Testis (tissue), 5 donors: ENCODE measurements at places on chromosomes 12 and 14.

GRCh38 chr12:81077329-81077685 is 572 bp upstream of the ACSS3 start:
- peak; percentile 60 for DNase-seq

GRCh38 chr14:75803765-75804164 is 142.7 kb downstream of the TTLL5 start:
- peak; percentile 40 for DNase-seq

DNA sequence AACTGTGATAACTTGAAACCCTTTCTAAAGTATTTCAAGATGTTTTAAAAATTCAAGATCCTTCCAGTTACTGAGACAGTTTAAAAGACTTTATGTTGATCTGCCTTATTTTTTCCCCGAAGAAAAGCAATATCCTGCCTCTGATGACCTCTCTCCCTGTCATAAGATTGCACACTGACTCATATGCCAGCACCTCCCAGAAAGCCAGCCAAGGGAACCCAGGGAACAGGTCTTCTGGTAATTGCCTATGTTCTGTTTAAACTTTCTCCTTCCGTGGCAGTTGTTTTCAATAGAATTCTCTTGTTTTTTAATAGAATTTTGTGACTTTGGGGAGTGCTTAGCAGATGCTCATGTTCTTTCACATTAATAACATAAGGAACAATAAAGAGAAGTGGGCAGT is 300.2 kb upstream of the PRKD1 start:
- no peak for DNase-seq

- DNase-seq, result peak; percentile 83
Observed at GRCh38 chr14:93035917-93036651, 79.6 kb downstream of the ITPK1 start.

GRCh38 chr12:42407306-42407705 is 81.3 kb downstream of the PPHLN1 start:
- no peak for DNase-seq

DNA sequence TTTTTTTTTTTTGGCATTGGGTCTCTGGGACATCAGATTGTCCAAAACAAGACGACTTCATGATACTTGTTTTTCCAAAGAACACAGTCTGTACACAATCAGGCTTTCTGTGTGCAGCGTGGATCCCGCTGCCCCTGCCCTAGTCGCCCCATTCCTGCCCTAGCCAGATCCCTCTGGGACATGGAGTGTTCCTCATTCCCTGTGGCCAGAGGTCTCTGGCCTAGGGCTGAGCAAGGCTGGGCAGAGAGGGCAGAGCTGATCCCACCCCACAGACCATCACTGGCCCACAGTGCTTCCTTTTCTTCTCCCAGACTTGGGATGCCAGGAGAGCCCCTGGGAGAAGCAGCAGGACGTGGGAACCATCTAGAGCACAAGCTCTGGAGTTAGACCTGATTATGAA is 20.9 kb upstream of the EIF2B2 start:
- peak; percentile 7 for DNase-seq

DNA sequence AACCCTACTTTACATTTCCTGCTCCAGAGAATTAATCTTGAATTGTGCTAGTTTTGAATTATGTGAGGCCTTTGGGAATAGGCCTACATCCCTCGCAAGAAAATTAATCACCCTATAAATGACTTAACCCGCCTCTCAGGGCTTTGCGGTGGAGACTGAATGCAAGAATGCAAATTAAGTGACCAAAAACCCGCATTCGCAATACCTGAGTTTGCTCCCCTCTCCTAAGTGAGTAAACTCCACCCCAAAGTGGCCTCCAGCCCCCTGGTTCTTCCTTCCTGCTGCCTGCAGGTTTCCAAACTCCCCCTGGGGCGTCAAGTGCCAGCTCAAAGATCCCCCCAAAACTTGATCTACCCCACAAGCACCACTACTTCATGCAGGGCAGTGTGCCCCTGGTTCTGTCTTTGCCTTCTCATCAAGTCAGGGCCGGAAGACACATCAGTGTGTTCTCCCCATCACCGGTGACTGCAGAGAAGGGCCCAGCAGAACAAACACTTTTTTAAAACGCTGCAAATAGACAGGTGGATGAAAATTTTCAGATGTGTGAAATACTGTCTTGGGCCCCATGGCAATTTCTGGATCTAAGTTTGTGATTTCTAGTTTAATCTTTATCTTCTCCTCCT is 644.7 kb downstream of the VRK1 start:
- DNase-seq, result no peak

DNA sequence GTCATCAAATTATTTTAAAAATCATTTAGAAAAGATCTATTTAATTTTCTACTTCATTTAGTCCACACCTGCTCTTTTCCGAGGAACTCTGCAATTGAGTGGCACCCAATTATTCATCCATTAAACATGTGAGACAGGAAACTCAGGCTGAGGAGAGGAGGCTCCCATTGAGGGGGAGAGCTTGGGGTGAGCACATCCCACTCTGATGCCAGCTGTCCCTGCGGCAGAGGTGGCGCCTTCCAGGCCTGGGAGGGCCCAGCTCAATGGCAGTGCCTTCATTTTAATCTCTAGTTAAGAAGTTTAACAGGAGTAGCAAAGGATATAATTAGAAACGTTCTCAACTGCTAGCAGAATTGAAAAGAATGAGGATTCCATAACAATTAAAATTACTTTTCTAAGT is 92.0 kb downstream of the ITPR2 start:
- peak; percentile 30 for DNase-seq

GRCh38 chr12:62606654-62607053 is 140.0 kb downstream of the MON2 start:
- DNase-seq, result no peak

GRCh38 chr14:32211068-32211404 is 8.0 kb upstream of the RNU6-8 start:
- DNase-seq, result no peak

DNA sequence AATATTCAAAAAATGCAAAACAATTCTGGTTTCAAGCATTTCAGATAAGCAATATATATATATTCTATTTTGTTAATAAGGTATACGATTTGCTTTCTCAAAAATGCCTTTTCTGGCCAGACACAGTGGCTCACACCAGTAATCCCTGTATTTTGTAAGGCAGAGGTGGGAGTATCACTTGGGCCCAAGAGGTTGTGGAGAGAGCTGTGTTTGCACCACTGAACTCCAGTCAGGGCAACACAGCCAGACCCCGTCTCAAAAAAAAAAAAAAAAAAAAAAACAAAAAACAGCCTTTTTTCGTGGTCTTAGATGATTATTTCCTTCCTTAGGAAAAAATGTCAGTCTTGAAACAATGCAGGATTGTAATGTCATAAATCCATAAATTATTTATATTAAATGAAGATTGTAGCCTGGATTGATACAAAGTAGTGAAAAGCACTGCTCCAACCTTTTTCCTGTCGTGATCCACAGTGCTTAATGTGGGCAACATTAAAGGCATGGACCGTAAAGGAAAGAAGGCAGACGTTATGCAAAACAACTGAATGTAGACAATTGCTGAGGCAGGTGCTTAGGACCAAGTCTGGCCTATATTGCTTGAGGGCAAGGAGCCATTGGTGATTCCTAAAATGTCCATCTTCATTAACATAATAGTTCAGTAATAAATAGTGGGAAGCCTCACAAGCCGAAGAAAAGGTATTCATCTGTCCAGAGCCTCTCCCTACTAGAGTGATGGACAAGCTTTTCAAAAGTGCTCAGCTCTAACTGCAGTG is 36.8 kb downstream of the RAD52 start:
- no peak for DNase-seq

- no peak for DNase-seq
Observed at GRCh38 chr12:52181746-52182145, 10.1 kb downstream of the KRT80 start.

DNA sequence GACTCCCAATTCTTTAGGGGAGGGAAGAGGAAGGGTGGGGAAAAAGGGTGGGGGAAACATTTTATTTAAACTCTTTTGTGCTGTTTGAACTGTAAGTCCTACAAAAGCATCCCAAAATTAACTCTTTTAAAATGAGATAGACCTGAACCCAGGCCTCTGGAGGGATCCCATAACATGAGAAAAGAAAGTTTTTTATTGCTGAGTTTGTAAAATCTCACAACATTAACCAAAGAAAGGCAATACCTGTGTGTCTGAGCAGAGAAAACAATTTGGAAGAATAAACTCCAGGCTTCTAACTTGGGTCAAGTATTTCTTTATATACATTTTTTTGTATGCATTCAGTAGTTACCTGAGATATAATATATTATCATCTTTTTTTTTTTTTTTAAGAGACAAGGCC is 107.1 kb downstream of the KSR2 start:
- DNase-seq, result no peak

GRCh38 chr14:34580381-34580780 is 40.9 kb upstream of the EAPP start:
- DNase-seq, result no peak

GRCh38 chr14:91190853-91191252 is 53.7 kb downstream of the GPR68 start:
- DNase-seq, result no peak

GRCh38 chr14:88340357-88340756 is 17.3 kb upstream of the KCNK10 start:
- DNase-seq, result no peak

GRCh38 chr14:104981699-104982541 is 3.7 kb upstream of the CLBA1 start:
- DNase-seq, result no peak

DNA sequence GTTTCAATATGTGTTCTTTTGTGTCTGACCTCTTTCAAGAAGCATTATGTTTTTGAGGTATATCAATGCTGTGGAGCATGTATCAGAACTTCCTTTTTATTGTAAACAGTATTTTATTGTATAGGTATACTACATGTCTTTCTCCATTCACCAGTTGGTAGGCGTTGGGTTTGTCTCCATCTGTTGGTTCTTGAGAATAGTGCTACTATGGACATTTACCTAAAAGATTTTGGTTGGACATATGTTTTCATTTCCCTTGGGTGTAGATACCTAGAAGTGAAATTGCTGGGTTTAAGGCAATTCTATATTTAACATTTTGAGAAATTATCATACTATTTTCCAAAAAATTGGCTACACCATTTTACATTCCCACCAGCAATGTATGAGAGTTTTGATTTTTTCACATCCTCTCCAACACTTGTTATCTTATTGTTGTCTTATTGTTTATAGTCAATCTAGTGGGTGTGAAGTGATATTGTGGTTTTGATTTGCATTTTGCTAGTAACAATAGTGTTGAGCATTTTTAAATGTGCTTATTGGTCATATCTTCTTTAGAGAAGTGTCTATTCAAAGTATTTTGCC is 409.2 kb downstream of the IPO8 start:
- DNase-seq, result peak; percentile 21

DNA sequence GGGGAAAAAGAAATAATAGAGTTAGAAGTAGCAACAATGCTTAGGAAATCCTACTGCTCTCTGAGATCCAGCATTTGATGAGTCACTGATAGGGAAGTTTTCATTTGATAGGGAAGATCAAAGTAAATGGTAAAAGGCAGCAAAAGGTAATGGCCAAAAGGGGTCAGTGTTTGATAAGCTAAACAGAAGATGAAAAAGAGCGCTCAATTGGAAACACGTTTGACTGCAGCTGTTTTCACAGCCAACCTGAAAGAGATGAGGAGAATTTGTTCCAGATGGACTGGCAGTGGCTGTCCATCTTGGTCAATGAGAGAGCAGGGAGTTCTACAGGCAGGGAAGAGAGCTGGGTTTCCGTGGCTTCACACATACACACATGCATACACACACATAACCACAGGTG is 264.2 kb downstream of the TMEM132C start:
- DNase-seq, result no peak

DNA sequence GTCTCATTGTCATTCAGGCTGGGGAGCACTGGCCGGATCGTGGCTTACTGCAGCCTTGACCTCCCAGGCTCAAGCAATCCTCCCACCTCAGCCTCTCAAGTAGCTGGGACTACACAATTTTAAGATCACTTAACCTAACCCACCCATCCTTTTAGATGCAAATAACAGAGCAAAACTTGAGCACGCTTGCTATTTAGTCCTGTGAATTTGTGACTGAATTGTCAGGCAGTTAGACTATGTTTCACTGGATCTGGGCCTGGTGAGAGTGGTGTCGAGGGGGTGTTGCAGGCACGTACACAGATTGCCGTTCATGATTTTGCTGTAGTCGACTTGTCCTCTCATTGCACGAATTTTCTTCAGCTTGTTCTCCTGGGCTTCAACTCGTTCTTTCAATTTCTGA is 38.2 kb downstream of the ZFYVE21 start:
- no peak for DNase-seq

DNA sequence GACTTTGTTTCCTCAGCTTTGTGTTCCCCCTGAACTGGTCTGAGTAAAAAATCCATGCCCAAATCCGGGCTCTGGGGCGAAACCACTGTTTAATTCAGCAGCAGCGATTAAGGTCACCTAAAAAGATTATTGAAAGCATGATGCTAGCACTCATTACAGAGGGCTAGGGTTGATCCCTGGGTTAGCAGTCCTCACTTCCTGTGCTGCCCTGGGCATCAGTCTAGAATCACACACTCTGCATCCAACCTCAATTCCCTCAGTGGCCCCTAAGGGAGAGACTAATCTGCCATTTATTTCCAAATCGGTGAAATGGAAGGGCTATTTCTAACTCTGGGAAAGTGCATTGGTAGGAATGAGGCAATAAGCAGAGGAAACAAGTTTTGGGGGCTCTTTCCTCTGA is 107.2 kb downstream of the BTG1 start:
- DNase-seq, result no peak

GRCh38 chr12:51139292-51139844 is 33.6 kb downstream of the TFCP2 start:
- no peak for DNase-seq

- DNase-seq, result no peak
Observed at GRCh38 chr12:96208346-96208745, 14.2 kb downstream of the ELK3 start.

- no peak for DNase-seq
Observed at GRCh38 chr14:34069854-34070582, 119.1 kb upstream of the EGLN3 start.

DNA sequence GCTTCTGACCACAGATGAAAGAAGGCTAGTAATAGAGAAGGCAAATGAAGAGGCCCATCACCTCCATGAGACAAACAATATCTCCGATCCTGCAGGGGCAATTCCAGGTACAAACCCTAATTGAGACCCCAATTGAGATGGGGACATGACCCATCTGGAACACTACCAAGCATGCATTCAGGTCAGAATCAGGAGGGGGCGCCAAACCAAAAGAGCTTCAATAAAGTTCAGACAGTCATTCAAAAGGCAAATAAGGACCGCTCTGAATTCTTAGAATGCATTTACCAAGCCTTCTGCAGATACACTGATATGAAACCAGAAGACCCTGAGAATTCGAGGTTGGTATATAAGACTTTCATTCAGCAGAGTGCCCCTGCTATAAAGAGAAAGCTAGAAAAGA is 10.2 kb upstream of the EDDM3B start:
- DNase-seq, result peak; percentile 32

DNA sequence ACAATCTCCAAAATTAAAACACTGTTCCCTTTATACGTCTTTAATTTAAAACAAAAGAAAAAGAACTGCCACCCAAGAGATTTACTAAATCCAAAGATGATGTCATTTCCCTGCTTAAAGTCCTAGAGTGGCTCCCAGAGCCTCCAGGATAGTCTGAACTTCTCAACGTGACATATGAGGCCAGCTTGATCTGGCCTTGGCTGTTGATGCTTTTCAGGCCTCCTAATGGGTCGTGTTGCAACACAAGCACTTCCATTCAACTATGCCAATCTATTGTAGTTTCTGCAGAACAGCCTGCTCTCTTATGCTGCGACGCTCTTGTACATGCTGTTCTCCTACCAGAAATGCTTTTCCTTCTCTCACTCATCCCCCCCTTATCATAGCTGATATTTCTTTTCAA is 35.7 kb downstream of the LGR5 start:
- DNase-seq, result no peak

- DNase-seq, result no peak
Observed at GRCh38 chr12:3150308-3150670, 73.1 kb downstream of the TSPAN9 start.

- no peak for DNase-seq
Observed at GRCh38 chr12:103807561-103808238, 33.3 kb downstream of the NT5DC3 start.

GRCh38 chr14:24251880-24252288 is 9.5 kb upstream of the TINF2 start:
- no peak for DNase-seq
